ENCODE measurements at places on chromosomes 3 and 15. TPM values are rescaled to one million over a fixed set of nuclear protein-coding genes. Genes with fewer than 3 reads are reported as not detected.

Gene COL6A5
- polyA plus RNA-seq, result 0.06 TPM

GRCh38 chr15:94576889-94577533 lies 345.6 kb downstream of the MCTP2 start:
- no peak for DNase-seq

DNA sequence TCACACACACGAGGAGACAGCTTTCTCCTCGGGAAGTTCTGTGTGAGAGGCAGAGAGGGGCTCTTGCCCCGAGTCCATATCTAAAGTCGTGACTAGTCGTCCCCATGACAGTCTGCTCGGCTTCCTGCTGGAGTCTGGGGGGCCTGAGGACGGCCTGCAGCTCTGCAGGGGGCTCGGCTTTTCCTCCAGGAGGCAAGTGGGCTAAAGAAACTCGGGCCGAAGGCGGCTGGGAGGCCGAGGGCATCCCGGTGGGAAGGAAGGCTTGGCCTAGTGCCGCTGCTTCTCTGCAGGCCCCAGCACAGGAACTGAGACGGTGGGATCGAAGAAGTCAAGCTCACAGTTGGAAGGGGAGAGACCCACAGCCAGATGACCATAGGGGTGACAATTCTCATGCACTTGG lies 25.4 kb upstream of the PIGZ start:
- no peak for DNase-seq

DNA sequence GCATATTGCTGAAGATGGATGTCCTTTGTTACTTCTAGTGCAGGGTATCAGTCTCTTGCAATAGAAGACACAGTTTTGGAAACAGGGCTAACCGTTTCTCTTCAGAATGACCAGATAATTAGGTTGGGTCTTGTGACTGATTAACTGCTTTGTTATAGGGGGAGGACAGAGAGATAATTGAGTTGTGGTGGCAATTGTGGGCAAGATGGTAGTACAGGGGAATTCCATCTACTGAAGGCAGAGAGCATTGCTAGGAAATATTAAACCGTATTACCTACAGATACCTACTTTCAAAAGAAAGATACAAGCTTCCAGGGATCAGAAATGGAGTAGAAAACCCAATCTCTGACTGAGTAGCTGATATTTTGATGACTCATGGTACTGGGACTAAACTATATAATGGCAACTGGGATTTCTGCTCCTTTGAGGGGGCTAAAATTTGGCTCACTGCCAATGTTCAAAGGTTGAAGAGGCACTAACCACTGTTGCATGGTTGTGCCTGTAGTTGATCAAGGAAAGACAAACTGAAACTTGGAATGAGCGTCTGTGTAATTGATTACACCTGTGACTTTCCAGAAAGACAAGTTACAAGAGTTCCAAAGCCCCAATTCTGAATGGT lies 4.2 kb downstream of the PRR23B start:
- no peak for DNase-seq

DNA sequence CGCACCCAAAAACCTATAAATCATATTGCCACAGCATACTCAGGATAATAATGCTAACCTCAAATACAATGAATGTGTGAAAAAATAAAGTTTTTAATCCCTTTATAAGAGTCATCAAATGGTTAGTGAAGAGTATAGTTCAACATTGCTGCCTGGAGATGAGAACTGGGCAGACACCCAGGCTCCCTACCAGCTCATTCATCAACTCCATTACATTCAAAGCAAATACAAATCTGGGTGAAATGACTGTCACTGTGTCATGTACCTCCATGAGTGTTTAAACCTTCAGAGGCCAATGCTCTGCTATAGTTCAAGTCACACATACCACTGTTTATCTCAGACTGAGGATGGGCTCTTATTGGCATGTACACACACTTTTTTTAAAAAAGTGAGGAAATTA lies 167.2 kb upstream of the KCNMB2 start:
- no peak for DNase-seq

- DNase-seq, result no peak
These were observed 15.5 kb upstream of the CMTM7 start for GRCh38 chr3:32376115-32376514.

DNA sequence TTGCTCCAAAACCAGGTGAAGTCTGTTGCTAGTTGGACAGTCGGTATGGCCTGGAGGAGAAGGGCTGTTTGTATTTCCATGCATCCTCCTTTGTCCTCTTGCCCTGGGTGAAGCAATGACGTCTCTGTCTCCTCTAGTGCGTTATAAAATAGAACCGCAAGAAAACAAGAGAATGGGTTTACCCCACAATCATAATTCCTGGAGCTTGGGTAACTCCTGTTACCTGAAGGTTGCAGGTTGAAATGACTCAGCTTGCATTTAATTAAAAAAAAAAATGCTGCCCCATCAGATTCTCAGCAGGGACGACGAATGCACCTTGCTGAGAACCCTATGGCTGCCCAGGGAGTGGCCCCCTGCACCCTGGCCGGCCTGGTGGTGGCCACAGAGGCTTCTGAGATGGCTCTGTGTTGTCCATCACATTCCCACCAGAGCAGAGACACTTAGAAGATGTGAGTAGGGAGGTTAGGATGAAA lies 228.2 kb upstream of the BHLHE40 start:
- DNase-seq, result no peak

DNA sequence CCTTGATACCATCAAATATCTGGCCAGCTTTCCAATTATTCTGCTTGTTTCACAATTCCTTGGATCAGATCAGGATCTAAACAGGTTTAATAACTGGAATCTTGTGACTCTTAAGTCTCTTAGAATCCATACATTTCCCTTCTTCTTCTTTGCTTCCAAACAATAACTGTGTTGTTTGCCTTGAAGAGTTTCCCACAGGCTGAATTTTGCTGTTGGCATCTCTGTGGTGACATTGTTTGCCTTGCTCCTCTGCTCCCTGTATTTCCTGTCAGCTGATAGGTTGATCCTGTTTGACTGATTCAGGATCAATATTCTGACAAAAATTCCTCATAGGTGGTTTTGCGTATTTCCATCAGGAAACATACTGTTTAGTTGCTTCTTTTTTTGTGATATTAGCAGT lies 248.4 kb upstream of the LMCD1 start:
- no peak for DNase-seq

- DNase-seq, result no peak
These were observed 53.9 kb upstream of the ATOSA start for GRCh38 chr15:52733088-52733487.

DNA sequence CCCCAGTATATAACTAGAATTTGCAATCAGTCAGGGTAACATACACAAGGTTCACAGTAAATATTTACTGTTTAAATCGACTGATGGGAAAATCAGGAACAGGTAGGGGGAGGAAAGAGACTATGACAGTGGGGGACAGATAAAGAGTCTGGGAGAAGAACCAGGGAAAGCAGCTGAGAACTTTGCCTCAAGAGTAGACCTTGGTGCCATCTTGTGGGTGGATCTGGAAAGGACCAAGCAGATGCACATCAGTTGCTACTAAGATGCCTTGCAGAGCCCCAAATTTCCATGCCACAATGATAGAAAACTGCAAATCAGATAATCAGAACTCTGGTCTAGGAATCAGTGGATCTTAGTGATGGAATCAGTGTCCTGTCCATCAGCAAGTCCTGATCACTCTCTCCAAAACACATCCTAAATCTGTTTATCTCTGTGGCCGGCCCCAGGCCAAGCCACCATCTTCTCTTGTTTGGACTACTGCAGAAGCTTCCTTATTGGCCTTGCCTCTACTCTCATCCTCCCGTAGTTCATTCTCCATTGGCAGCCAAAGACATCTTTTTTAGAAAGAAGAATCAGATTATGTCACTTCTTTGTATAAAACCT lies 62.7 kb downstream of the PDE8A start:
- DNase-seq, result no peak

DNA sequence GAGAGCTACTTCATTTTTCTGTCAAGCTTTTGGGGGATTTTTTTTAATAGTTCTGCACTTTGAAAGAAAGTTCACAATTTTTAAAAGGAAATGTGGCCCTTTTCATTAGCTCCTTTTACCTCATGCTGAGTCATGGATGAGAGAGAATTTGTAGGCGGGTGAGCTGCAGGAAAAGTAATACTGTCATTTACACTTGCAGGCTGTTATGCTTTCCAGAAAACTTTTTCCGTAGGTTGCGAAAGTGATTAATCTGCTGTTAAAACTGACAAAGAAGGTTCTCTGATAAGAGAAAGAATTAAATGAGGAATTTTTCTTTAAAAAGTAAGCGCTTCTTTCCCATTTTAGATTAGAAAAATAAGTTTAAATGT lies 430.2 kb downstream of the LPP start:
- no peak for DNase-seq

DNA sequence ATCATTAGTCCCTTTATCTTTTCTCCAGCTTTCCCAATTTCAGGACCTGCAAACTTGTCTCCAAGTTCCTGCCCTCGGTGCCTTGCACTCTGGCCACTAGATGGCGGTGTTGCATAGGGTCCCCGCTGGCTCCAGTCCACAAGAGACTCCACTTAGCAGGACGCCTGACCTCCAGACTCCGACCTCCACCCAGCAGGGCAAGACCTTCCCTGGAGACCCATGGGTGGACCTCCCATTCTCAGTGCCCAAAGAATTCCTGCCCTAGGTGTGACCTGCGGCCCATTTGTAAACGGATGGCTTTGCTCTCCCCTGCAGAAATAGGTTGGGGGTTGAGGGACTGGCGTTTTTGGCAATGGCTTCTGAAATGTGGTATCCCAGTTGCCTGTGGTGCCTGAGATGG lies 82.6 kb downstream of the LSM3 start:
- peak; percentile 68 for DNase-seq

- no peak for DNase-seq
These were observed 25.3 kb downstream of the ADGRG7 start for GRCh38 chr3:100634493-100635272.

DNA sequence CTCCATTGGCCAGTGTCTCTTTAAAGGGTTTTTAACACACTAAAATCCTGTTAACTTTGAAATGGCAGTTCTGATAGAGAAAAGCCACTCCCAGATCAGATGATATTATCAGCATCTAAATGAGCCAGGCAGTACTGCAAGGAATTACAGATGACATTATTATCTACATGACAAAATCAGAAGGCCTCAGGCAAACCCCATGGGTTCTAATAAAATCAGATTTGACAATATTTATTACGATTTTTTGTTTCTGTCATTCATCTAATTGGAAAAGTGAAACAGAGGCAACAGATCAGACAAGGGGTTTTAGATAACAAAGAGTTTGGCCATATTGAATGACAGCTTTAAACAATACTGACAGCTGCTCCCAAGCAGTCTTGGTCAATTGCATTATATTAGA lies 112.7 kb downstream of the FEZF2 start:
- DNase-seq, result no peak

DNA sequence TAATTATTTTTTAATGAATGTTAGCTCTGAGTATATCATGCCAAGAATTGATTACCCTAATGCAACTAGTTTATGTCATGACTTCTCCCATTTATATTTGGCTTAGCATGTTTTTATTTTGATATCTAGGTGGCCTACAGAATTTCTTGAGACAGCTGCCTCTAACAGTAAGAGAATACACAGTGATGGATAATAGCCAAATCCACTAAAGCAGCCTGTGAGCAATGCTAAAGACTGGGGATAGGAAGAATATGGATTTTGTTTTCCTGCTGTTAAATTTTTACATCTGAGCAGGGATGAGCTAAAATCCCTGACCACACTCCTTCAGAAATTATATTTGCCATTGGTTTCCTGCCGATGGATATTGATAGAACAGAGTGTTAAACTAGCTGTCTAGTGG lies 149.3 kb upstream of the TGFBR2 start:
- DNase-seq, result no peak

DNA sequence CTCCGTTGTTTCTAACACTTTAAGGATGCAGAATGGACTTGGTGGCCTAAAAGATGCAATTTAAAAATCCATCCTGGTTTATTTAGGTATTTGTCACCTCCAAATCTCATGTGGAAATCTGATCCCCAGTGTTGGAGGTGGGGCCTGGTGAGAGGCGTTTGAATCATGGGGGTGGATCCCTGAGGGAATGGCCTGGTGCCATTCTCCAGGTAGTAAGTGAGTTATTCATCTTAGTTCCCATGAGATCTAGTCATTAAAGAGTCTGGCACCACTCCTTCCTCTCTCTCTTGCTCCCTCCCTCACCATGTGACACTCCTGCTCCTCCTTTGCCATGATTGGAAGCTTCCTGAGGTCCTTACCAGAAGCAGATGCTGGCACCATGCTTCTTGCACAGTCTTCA lies 339.1 kb downstream of the NTRK3 start:
- no peak for DNase-seq

- no peak for DNase-seq
These were observed 115.6 kb downstream of the FNDC3B start for GRCh38 chr3:172154768-172155664.

DNA sequence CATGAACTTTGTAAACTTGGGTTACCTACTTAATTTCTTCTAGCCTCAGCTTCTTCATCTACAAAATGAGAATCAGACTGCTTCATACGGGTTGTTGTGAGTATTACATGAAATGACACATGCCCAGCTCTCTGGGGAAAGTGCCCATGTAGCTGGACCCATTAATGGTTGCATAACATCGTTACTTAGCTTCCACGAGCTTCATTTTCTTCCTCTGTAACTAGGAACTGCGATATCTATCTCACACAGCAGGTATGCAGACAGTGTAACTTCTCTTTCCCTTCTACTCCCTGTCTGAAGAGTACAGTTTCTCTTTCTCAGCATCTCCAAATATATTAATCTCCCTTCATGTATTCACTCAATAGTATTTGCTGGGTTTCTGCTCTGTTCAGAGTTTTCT lies 37.9 kb upstream of the DLG1 start:
- DNase-seq, result no peak

GRCh38 chr3:14334136-14334535 lies 68.3 kb upstream of the SLC6A6 start:
- no peak for DNase-seq

GRCh38 chr15:50016951-50017350 lies 102.1 kb downstream of the ATP8B4 start:
- no peak for DNase-seq

DNA sequence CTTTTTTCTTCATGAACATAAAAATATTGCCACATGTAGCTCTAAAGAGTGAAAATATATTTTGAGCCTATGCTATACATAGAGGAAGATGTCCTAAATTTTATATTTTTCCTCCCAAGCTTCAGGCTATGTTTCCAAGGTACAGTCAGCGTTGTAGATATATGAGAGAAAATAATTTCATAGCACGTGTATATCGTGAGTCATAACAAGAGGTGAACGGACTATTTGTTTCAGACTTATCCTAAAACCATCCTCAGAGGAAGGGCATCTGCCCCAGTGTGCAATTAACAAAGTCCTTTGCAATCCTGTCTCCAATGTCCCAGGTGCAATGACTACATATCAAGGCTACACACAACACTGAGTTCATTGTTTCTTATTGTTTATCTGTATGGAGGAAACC lies 177.3 kb upstream of the ARRDC4 start:
- no peak for DNase-seq

DNA sequence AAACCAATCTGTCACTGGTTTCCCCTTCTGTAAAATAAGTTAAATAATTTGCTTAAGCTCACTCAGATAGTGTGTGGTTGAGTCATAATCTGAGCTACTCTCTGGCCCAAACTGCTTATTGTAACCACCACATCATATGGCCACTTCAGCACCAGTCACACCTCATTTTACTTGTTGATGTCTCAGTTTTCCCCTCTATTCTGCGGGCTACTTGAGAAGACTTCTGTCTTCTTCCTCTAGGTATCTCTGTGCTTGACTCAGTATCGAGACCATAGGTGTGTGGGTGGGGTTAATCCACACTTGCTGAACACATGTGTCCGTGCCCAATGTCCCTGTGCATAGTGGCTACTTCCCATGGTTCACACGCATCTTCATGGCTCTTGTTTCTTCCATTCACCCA lies 32.9 kb downstream of the CRYGS start:
- no peak for DNase-seq

- DNase-seq, result peak; percentile 34
These were observed 51.7 kb downstream of the SCN11A start for GRCh38 chr3:39000008-39000450.

- no peak for DNase-seq
These were observed 46.7 kb downstream of the EMC4 start for GRCh38 chr15:34271493-34271892.

All from left renal cortex interstitium (tissue), 4 donors.